ENCODE measurements at places on chromosomes 1 and 21.

- DNase-seq = no peak
Observed at GRCh38 chr1:201420608-201421002, 925 bp downstream of the TNNI1 start.

GRCh38 chr1:63569640-63570316 lies 23.4 kb upstream of the PGM1 start:
- no peak for DNase-seq

DNA sequence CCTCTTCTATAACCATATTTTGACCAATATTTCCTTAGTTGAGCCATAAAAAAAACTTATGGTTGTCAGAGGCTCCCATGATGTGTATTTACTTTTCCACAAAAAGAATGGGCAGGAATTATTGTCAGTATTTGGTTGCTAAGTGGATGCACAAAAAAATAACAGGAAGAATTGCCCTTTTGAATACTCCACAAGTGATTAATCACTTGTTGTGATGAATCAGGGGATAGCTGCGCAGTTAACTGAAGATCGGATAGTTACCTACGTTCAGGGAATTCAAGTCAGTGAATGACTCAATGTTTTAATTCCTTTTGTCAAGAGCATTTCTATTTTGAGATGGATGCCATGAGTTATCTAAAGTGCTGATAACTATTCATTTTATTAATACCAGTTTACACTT lies 785.2 kb upstream of the B3GALT2 start:
- DNase-seq = no peak

DNA sequence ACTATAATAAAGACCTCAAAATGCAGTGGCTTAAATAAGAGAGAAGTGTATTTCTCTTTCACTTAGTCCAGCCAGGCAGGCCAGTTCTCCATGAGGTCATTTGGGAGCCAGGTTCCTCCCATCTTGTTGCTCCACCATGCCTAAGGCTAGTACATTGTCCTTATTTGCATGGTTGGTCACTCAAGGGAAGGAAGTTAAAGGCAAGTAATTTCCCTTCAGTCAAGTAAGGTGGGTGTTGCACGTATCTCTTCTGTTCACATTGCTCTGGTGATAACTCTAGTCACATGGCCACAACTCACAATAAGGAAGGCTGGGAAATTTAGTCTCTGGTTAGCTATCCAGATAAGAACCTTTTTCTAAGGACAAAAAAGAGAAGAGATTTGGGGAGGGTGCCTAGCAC lies 27.2 kb upstream of the TADA1 start:
- DNase-seq = no peak

- no peak for DNase-seq
Observed at GRCh38 chr1:211811126-211811525, 19.4 kb downstream of the LPGAT1 start.

DNA sequence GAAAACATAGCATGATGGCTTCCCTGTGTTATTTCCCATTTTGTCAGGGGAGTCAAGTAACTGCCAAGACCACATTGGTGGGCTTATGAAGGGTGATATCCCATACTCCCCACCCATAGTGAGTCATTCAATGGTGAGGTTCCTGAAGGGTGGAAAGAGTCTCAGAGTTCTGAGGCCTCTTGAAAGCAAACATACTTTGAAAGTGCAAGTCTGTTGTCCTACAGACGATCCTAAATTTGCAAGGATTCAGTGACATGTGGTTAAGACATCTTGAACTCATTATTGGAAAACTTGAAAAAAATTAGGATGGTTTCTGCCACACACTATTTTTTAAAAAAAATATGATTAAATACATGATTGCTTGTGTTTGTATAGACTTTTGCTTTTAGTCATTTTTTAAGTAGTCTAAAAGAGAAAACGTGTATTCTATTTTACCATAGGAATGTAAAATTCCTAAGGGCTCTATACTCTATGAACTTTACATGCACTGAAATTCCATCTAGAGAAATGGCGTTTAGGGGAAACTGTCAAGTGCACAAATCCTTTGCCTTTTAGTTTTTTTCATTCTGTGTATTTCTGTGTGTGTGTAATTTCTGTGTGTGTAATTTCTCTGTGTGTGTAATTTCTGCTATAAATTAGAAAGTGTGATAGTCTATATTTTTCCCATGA lies 225.5 kb upstream of the ADAMTS5 start:
- no peak for DNase-seq

DNA sequence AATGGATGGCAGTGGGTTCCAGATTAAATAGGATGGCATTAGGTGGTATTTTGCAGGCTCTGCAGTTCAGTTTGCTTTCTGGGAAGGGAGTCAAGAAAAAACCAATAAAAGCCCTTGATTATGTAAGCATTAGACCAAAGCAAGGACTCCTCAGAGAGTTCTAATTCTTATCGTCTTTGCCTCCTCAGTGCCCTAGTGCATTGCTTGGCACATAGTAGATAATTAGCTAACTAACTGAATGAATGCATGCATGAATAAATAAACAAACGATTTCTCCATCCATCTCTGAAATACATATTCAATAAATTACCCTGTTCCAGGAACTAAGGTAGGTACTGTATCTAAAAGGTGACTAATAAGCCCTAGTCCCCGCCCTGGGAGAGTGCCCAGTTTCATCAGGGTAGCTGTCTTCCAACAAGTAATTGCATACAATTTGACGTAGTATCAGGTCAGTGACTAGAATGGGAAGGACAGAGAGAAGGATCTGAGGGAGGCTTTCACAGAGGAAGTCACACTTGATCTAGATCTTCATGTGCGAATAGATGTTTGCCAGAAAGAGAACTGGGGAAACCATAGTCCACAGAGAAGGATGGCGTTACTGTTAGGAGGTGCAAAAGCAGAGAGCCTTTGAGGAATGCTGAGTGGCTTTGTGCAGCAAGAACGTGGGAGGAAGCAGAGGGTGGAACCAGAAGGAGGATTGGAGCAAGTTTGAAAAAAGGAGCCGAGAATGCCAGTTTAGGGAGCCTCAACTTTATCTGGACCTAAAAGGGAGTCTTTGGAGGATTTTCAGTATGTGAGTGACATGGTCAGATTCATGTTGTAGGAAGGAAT lies 111.4 kb downstream of the TBX19 start:
- no peak for DNase-seq

GRCh38 chr1:225945564-225945963 lies 4.5 kb upstream of the LEFTY2 start:
- no peak for DNase-seq

DNA sequence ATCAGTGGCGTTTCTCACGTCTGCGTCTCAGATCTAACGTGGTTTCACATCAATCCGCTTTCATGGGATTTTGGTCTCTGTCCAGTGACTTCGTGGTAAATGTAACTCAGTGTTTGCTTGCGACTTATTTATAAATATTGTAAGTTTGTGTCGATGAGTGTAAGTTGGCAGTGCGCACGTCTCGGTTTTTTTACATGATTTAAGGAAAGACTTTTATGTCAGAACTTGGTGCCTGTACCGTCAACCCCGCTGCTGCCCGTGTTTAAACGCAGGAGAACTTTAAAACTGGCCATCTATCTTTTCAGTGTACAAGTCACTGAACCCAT lies 1.5 kb downstream of the B3GALT6 start:
- no peak for DNase-seq

GRCh38 chr1:219492717-219493116 lies 120.2 kb downstream of the ZC3H11B start:
- DNase-seq = no peak

DNA sequence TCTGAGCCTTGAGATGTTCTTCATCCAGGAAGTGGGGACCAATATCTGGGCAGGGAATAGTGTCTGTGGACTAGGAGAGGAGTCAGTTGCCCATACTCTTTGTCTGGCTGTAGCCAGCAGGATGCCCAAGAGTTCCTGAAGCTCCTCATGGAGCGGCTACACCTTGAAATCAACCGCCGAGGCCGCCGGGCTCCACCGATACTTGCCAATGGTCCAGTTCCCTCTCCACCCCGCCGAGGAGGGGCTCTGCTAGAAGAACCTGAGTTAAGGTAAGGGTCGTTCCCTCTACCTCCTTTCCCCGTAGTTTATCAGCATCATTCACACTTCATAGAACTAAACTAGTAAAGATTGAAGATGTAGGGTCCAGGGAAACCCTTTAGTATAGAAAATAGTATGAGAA lies 3.4 kb upstream of the PPOX start:
- no peak for DNase-seq

GRCh38 chr1:198500096-198500495 lies 40.4 kb downstream of the ATP6V1G3 start:
- no peak for DNase-seq

- DNase-seq = no peak
Observed at GRCh38 chr1:156887317-156887716, 6.2 kb upstream of the PEAR1 start.

DNA sequence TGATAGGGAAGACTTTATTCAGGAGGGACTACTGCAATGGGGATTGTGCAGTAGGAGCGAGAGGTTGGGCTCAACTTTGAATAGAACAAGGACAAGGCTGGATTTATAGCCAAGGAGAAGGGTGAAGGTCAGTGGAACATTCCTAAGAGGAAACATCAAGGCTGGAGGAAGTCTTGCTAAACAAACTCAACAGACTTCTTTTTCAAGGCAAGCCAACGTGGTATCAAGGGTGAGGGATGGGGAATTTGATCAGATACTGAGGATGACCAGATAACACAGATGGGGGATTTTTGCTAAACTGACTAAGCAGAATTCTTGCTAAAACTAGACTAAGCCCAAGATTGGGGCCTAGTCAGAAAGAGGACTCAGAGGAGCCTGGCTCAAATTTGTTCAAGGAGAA lies 107.3 kb downstream of the DUSP10 start:
- no peak for DNase-seq

GRCh38 chr1:72366466-72366865 lies 84.1 kb upstream of the NEGR1 start:
- no peak for DNase-seq

DNA sequence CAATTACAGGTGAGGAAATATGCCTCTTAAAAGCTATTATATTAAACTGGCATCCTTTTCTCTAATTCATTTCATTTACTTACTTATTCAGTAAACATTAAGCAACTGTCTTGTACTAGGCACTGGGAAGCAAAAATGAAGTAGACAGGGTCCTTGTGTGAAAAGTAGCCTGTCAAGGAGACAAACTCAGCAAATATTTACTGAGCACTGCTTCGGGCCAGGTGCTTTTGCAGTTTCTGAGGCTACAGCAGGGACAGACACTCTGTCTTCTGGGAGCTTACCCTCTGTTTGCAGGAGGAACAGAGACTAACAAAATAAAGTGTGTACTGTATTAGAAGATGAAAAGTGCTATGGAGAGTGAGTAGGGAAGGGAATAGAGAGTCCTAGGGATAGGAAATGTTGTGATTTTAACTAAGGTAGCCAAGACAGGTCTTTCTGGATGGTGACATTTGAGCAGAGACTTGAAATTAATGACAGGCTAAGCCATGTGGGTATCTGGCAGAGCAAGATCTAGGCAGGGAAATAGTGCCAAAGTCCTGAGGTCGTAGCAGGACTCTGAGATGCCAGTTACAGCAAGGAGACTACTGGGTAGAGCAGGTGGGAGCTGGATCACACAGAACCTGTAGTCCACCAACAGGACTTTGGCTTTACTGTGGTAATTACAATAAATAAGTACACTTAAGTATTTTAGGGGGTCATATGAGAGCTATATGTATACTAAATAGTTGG lies 133.0 kb downstream of the ITSN1 start:
- DNase-seq = no peak

DNA sequence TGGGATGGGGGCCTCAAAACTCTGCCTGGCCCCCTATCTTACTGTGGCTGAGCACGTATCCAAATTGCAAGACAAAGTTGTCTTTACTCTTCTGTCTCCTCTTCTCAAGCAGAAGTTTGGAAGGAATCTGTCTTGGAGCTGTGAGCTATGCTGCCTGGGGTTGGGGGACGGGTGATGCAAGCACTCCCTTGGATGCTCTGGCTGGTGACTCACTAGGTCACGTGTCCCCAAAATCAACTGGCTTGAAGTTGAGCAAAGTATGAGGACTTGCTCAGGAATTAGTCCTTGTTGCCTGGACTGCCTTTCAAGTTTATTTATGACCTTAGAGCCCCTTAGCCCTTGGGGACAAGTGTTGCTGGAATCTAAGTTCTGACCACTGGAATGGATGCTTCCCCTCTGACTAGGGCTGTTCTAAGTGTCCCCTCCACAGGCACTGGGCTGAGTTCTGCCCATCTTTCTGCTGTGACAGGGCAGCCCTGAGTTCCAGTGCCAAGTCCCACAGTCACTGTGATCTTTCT lies 269.5 kb downstream of the HHAT start:
- no peak for DNase-seq

DNA sequence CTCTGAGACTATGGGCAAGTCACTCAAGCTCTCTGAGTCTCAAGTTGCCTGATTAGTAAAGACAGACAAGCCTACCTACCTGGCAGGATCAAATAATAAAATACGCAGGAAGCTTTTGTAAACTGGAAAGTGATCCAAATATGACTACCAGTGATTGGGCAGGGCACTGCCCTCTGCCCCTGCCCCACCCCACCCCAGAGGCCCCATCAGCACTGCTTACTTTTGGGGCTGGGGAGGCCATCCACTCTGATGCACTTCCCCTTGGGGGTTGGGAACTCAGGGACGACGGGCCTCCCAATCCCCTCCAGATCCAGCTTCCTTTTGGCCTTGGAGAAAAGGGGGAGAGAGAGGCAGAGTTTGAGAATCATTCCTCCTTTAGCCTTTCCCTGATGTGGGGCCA lies 6.9 kb downstream of the E2F2 start:
- no peak for DNase-seq

DNA sequence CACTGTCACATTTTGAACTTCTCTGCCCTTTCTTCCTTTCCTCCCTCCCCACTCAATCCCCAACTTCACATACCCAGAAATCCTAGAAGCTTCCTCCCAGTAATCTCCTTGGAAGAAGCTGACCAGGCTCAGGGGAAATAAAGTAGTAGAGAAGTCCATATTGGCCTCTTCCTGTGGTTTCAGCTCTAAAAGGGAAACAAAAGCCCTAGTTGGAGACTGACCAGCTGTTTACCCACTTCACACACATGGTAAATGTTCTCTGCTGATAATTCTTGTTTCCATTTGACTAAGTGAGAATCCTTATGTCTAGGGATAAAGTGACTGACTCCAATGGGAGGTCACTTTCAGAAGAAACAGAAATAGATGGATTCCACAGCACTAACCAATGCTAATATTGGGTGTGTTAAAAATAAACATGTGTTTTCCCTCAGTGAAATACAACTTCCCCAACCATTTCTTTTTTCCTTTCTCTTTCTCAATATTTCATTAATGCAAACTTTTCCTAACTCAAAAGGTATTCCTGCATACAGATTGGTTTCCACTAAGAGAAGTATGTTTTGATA lies 178.9 kb upstream of the DPT start:
- DNase-seq = no peak

DNA sequence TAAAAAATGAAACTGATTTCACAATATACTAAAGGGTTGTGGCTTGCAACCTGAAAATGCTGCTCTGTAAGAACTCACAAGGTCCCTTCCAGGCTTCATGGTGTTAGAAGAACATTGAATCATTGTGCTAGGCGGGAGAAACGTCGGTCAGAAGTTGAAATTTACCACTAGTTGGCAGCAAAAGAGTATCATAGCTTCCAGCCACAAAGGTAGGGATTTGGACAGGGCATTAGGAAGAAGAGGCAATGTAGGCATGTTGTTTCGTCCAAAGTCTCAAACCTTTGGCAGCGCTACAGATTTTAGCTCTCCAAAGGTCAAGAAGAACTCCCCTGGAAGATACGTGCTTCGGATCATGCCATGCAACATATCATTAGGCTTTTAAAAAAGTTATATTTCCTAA lies 62.5 kb upstream of the ZP4 start:
- DNase-seq = no peak

- no peak for DNase-seq
Observed at GRCh38 chr1:87638636-87639035, 310.0 kb downstream of the LMO4 start.

All from type B pancreatic cell (in vitro differentiated cells).